ENCODE measurements at places on chromosomes 3 and 15.
A peak's percentile ranks its signal among the peaks of the same experiment; 100 is the strongest.

- peak; percentile 22 for DNase-seq
Observed at GRCh38 chr15:71114887-71115566, at the start of gene THSD4. Gene THSD4, plus strand, starts transcription at chr15:71115471.

GRCh38 chr15:48858401-48858800 is 19.5 kb upstream of the EID1 start:
- no peak for DNase-seq

- no peak for DNase-seq
Observed at GRCh38 chr15:94026458-94027304, 204.7 kb upstream of the MCTP2 start.

DNA sequence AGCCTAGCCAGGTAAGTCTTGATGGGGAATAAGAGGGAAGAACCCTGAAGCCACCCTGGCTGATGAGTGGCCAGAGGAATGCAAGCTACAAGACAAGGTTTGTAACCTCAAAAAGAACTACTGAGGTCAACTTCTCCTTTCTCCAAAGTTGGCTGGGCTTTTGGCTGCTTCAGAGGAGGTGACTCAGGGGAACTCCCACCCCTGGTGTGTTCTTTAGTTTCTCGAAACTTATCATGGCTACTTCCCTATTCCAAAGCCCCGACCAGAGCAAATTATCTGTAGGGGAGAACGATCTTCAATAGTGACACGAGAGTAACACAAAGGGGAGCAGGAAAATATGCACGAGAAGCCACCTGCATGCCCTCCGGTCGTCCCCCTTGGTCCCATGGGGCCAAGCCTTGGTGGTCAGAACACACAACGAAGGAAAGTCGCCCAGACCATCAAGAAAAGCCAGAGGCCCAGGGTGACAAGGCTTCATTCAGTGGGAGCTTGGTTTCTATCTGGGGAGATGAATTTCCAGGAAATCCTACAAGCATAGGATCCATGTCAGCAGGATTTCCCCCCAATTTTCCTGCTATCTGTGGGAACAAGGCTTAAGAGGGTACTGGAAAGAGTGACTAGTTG is 6.5 kb upstream of the BCL2A1 start:
- no peak for DNase-seq

GRCh38 chr3:15339786-15340215 is 7.4 kb upstream of the SH3BP5 start:
- no peak for DNase-seq

- DNase-seq: no peak
Observed at GRCh38 chr3:169002689-169003088, 660.8 kb downstream of the MECOM start.

- DNase-seq: no peak
Observed at GRCh38 chr15:83993591-83993990, 242.0 kb upstream of the GOLGA6L4 start.

DNA sequence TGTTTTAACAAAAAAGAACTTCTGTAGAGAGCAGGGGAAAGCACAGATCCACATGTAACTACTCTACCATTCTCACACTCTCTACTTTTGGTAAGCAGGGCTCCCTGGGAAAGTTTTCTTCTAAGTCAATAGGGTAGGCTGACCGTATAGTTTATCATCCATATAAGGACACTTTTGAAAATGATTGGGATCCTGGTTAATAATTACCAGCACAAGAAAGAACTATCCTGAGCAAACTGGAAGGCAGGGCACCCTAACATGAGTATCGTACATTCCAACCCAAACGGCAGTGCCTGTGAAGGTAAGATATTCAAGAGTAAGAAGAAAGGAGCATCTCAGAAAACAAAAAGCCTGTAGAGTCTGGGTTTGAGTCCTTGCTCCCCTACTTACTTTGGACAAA is 22.1 kb downstream of the SUSD5 start:
- DNase-seq: no peak

DNA sequence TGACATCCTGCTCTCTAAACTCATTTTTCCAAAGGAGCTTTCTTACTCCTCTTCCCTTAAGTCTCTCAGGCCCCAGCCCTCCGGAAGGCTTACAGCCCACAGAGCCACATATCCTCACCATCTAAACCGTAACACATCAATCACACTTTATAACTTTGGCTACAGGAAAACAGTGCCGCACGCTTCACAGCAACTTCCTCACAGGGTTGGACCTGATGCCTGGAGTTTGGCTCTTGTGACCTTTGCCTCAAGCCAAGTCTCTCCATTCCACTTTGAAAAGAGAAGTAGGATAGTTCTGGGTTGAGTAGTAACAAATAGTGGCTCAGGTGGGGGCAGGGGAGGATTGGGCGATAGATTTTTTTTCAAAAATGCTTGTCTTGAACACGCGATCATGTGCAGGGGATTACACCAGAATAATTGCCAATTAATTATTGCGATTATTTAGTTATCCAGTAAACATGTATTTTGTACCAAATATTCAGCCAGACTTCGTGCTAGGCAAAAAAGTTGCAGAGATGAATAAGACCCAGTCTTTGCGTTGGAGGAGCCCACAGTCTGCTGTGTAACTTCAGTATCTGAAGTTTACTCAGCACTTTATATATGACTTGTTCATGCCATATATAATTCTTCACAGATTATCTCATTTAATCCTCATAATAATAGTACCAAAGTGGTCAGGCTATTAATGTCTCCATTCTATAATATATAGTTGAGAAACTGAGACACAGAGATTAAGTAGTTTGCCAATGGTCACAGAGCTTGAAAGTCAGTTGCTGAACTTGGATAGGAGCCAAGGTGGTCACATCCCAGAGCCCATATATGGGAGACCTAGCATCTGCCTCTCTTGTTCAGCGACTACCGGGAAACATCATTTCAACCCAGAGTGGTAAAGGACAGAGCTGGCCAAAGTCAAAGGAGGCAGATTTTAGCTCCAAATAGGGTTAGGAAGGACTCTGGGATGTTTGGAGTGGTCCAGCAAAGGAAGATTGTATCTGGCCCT is 2.4 kb upstream of the ETV5 start:
- DNase-seq: no peak

GRCh38 chr3:69999140-70000027 is at the start of gene SAMMSON:
Gene SAMMSON, plus strand, starts transcription at chr3:69999733.
- DNase-seq: no peak

- DNase-seq: no peak
Observed at GRCh38 chr3:59978979-59979378, 929.2 kb upstream of the CFAP20DC start.

GRCh38 chr15:59539799-59540198 is 71.8 kb upstream of the GCNT3 start:
- DNase-seq: no peak

- DNase-seq: no peak
Observed at GRCh38 chr3:60463685-60464084, 787.6 kb downstream of the FHIT start.

All from NCI-H1436 treated with DMSO at 0.1 percent for 48 hours (cell line).